ENCODE measurements at places on chromosomes 16 and 17.

DNA sequence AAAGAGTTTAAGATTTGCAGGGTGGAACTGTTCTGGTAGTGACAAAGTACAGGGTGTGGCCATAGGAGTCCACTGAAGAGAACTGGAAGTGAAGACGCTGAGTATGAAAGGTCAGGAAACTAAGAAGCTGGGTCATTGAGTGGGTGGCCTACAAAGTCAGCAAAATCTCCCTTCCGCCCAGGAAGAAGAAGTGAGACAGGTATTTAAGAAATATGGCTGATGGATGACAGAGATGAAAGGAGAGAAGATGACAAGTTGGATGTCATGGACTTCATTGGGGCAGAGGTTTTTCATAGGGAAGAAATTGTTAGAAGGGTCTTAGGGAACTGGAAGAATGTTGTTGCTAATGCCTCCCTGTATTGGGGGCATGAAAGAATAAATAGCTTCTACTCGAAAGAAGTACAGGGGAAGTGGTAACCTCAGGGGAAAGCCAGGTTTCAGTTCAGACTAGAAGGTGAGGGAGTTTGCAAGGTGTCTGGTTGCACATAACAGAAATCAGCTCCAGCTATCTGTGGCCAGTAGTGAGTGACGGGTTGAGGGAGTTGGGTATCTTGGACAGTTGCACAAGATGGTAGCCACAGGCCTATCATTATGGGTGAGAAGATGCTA is 33.6 kb upstream of the MED13 start:
- DNase-seq: no peak

GRCh38 chr17:8187517-8188262 is 2.3 kb downstream of the BORCS6 start:
- DNase-seq: peak; percentile 90

GRCh38 chr17:48593840-48594537 is 410 bp upstream of the HOXB5 start:
- DNase-seq: peak; percentile 79

DNA sequence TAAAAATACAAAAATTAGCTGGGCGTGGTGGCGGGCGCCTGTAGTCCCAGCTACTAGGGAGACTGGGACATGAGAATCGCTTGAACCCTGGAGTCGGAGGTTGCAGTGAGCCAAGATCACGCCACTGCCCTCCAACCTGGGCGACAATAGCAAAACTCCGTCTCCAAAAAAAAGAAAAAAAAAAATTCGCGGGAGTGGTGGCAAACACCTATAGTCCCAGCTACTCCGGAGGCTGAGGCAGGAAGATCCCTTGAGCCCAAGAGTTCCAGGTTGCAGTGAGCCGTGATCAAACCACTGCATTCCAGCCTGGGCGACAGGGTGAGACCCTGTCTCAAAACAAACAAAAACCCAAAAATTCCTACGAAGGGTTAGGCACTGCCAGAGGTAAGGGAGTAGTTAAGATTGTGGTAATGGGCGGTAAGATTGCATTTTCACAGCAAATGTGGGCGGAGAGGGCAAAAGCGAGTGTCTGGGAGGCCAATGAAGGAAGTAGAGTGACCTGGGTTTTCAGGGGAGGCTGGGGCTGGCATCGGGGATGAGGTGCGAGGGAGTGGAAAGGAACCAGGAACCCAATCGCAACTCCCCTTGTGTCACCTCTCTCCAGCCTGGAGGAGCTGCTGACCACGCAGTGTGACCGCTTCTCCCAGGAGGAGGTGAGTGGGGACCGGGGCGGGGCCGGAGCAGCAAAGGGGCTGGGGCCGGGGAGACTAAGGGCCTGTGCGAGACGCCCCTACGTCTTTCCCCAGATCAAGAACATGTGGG is 2.6 kb downstream of the MYL11 start:
- peak; percentile 76 for DNase-seq

GRCh38 chr16:9908613-9909012 is 273.6 kb downstream of the GRIN2A start:
- no peak for DNase-seq

DNA sequence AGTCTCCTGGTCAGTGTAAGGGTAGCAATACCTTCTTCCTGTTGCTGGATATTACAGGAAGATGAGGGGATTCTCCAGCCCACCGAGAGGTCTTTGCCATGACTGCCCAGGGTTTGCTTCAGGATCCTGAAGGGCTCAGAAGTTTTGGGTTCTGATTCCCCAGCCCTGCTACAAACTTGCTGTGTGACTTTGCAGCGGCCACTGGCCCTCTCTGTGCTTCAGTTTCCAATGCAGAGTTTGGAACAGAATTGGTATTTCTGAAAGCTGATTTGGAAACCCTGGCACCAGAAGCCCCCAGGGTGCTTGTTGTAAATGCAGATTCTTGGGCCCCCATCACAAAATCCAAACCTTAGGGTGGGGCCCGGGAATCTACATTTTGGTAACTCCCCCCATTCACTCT is 14.7 kb downstream of the KCNG4 start:
- no peak for DNase-seq

GRCh38 chr17:20999044-20999573 is 43.7 kb downstream of the USP22 start:
- no peak for DNase-seq

All from progenitor cell of endocrine pancreas (in vitro differentiated cells).